ENCODE measurements at places on chromosomes 12 and 14. TPM values are rescaled to one million over a fixed set of nuclear protein-coding genes. Genes with fewer than 3 reads are reported as not detected.

DNA sequence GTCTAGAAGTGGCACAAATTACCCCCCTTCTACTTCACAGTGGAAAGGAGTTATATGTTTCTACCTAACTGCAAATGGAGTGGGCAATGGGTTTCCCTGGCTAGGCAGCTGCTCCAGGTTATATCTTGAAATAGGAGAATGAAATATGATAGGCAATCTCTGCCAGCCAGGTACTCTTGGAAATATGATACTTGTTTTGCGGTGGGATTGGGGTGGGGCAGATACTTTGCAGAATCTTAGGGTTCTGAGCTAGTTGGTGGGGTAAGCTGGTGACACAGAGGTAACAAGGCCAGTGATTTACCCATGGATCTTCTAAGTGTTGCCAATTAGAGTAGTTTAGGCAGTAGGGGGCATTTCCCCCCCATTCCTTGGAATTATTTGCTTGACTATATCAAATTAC, 140.1 kb downstream of the ATP23 start:
- peaks cover 10% of the 10 kb centered on the region for H3K27me3 ChIP-seq
- H3K4me3 ChIP-seq: no peak overlapping the region
- H3K36me3 ChIP-seq: no peaks in the 10 kb centered on the region
- no peak for DNase-seq
- no peak overlapping the region for H3K27ac ChIP-seq

DNA sequence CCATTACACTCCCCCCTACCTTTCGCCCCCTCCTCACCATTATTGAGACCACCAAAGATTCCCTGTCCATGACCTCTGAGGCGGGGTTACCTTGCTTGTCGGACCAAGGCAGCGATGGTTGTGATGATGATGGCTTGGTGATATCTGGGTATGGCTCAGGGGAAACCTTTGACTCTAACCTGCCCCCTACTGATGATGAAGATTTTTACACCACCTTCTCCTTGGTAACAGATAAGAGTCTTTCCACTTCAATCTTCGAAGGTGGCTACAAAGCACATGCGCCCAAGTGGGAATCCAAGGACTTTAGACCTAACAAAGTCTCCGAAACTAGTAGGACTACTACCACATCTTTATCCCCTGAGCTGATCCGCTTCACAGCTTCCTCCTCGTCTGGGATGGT, 350.2 kb downstream of the DIO2 start:
- H3K36me3 ChIP-seq: no peaks in the 10 kb centered on the region
- no peaks in the 10 kb centered on the region for H3K4me1 ChIP-seq
- no peaks in the 10 kb centered on the region for H3K27me3 ChIP-seq
- no peak overlapping the region for H3K27ac ChIP-seq
- DNase-seq: no peak
- H3K4me3 ChIP-seq: no peak overlapping the region

- H3K4me1 ChIP-seq: no peaks in the 10 kb centered on the region
- H3K4me3 ChIP-seq: no peak overlapping the region
- no peaks in the 10 kb centered on the region for H3K36me3 ChIP-seq
Observed at GRCh38 chr14:76420827-76421226, 44.9 kb downstream of the ESRRB start.

Gene ANO2
- total RNA-seq: not detected

- DNase-seq: no peak
- no peaks in the 10 kb centered on the region for H3K27me3 ChIP-seq
- peaks cover 3% of the 10 kb centered on the region for H3K36me3 ChIP-seq
- peaks cover 10% of the 10 kb centered on the region for H3K4me1 ChIP-seq
- H3K27ac ChIP-seq: no peak overlapping the region
- no peak overlapping the region for H3K4me3 ChIP-seq
Observed at GRCh38 chr12:124518051-124518932, 49.1 kb downstream of the NCOR2 start.

- no peak for DNase-seq
- no peak overlapping the region for H3K4me3 ChIP-seq
- H3K27ac ChIP-seq: no peak overlapping the region
- no peaks in the 10 kb centered on the region for H3K4me1 ChIP-seq
- peaks cover 29% of the 10 kb centered on the region for H3K36me3 ChIP-seq
- no peaks in the 10 kb centered on the region for H3K27me3 ChIP-seq
Observed at GRCh38 chr12:42426746-42427145, 100.8 kb downstream of the PPHLN1 start.

- no peaks in the 10 kb centered on the region for H3K27me3 ChIP-seq
- H3K4me1 ChIP-seq: peaks cover 6% of the 10 kb centered on the region
- DNase-seq: no peak
- no peak overlapping the region for H3K4me3 ChIP-seq
Observed at GRCh38 chr12:2681450-2682205, 113.1 kb upstream of the FKBP4 start.

Gene SPIC
- not detected for total RNA-seq

GRCh38 chr14:68014771-68015170, 195.2 kb downstream of the RAD51B start:
- DNase-seq: no peak
- H3K27me3 ChIP-seq: no peaks in the 10 kb centered on the region
- H3K36me3 ChIP-seq: no peaks in the 10 kb centered on the region
- H3K27ac ChIP-seq: no peak overlapping the region

GRCh38 chr12:103241184-103241583, 254.6 kb downstream of the C12orf42 start:
- DNase-seq: no peak
- H3K4me3 ChIP-seq: no peak overlapping the region

Gene P2RX2
- total RNA-seq: not detected

DNA sequence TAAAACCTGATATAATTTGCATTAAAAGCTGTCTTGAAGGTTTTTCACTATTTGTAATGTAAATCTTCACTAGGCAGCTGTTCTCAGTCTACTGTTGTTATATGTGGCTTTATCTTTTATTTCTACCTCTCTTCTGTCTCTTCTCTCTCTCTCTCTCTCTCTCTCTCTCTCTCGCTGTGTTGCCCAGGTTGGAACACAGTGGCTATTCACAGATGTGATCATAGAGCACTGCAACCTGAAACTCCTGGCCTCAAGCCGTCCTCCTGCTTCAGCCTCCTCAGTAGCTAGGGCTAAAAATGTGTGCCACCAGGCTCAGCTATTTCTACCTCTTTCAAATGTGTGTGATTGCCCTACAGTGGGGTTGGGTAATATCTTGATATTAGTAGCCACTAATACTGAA, 21.1 kb downstream of the FUT8 start:
- no peak for DNase-seq
- H3K4me1 ChIP-seq: peaks cover 53% of the 10 kb centered on the region
- H3K27ac ChIP-seq: peak overlapping the region; percentile 13
- H3K27me3 ChIP-seq: no peaks in the 10 kb centered on the region
- H3K36me3 ChIP-seq: peaks cover 56% of the 10 kb centered on the region

DNA sequence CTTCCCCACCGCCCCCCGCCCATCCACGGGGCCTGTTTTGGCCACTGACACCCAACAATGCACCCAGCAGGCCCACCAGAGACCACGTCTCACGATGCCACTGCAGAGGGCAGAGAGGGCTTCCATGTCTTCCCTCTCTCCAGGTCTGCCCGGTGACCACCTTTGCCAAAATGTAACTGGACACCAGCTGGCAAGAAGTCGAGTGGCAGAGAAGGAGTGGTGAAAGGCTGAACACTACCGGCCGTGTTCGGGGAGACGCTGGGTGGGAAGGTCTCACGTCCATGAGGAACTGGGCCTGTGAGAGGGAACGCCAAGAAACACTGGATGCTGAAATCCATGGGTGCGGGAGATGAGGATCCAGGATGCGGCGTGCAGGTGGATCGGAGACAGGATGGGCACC, 308.2 kb downstream of the ADGRD1 start:
- DNase-seq: no peak
- no peak overlapping the region for H3K4me3 ChIP-seq
- H3K36me3 ChIP-seq: no peaks in the 10 kb centered on the region
- H3K27me3 ChIP-seq: no peaks in the 10 kb centered on the region
- H3K4me1 ChIP-seq: no peaks in the 10 kb centered on the region

GRCh38 chr14:55245657-55246268, 25.5 kb upstream of the FBXO34 start:
- H3K27ac ChIP-seq: no peak overlapping the region
- H3K4me3 ChIP-seq: no peak overlapping the region
- H3K36me3 ChIP-seq: no peaks in the 10 kb centered on the region
- DNase-seq: peak; percentile 41

DNA sequence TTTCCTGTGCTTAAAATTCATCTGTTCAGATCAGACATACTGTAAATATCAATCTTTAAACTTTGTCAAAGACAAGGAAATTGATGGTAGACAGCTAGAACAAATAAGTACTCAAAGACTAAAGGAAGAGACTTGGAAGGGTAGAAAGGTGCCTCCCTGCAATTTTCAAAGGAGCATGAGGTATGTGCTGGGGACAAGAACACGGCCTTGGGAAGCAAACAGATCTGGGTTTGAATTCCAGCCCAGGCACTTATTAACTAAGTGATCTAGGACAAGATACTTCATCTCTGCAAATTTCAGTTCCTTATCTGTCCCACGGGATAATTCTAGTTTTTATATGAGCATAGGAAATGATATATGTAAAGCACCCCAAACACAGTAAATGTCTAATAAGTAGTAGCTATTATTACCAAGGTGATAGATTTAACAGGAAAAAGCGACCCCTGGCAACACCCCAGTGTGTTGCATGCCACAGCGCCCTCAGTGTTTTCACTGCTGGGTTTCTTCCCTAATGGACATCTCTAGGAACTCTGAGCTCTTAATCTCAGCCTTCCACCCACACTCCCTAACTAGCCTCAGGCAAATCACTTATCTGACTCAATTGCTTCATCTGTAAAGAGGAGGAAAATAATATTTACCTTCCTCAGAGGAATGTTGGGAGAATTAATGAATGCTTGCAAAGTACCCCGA, 44.7 kb upstream of the BMP4 start:
- H3K4me1 ChIP-seq: no peaks in the 10 kb centered on the region
- H3K4me3 ChIP-seq: no peak overlapping the region
- no peak for DNase-seq
- H3K27ac ChIP-seq: no peak overlapping the region
- no peaks in the 10 kb centered on the region for H3K36me3 ChIP-seq

Gene BCL11B
- total RNA-seq: 70.6 TPM

Gene SLC35E3
- 9.8 TPM for total RNA-seq

DNA sequence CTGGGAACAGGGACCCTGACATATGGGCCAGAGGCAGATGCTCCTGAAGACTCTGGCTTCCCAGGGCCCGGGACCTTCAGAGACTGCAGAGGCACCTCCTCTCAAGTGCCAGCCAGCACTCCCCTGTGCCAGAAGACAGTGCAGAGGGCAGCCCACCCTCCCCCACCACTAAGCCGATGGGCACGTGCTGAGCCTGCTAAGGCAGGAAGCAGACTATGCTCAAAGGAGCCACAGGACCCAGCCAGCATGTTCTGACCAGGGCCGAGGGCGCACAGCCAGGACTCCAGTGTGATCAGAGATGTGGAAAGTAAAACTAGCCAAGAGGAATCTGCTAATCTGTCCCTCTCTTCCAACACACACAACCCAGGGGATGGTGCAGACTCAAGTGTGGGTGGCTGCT, 29.8 kb downstream of the DIO3 start:
- DNase-seq: no peak
- H3K27me3 ChIP-seq: no peaks in the 10 kb centered on the region
- H3K36me3 ChIP-seq: peaks cover 8% of the 10 kb centered on the region

DNA sequence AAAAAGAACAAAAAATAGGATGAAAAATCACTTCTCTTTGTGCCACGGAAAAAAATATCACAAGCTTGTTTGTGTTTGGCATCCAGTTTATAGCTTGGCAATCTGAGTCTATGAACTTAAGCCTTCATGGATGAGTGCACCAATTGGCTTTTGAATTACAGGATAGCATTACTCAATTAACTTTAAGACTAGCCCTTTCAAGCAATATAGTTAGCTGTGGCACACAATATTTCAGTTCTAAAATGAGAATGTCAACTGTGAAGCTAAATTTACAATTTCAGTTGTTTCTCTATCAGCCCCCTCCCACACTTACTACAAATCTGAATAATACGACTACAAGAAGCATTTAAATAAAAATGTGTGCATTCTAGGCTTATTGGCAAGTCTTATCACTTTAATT, 8.3 kb downstream of the RERG start:
- H3K4me3 ChIP-seq: no peak overlapping the region
- H3K27me3 ChIP-seq: peaks cover 24% of the 10 kb centered on the region
- H3K36me3 ChIP-seq: no peaks in the 10 kb centered on the region

Gene PRB2
- not detected for total RNA-seq

GRCh38 chr12:68157380-68157779, 2.2 kb downstream of the IFNG start:
- H3K4me1 ChIP-seq: peaks cover 36% of the 10 kb centered on the region
- DNase-seq: no peak
- peaks cover 5% of the 10 kb centered on the region for H3K36me3 ChIP-seq
- H3K27ac ChIP-seq: peak overlapping the region; percentile 19
- no peaks in the 10 kb centered on the region for H3K27me3 ChIP-seq

DNA sequence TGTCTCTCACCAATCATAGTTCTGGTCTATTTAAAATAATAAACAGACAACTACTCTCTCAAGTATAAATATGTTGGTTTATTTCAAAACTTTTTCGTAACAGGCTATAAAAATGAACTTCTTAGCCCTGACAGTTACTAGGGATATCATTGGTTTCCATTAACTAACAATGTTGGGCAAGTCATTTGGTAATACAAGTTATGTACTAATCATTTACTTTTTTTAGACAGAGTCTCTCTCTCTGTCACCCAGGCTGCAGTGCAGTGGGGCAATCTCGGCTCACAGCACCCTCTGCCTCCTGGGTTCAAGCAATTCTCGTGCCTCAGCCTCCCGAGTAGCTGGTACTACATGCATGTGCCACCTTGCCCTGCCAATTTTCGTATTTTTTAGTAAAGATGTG, 14.6 kb upstream of the KANSL2 start:
- DNase-seq: no peak
- H3K27me3 ChIP-seq: no peaks in the 10 kb centered on the region
- no peak overlapping the region for H3K4me3 ChIP-seq
- no peak overlapping the region for H3K27ac ChIP-seq
- peaks cover 7% of the 10 kb centered on the region for H3K4me1 ChIP-seq

Gene NINJ2
- 8.0 TPM for total RNA-seq

- H3K27ac ChIP-seq: no peak overlapping the region
- H3K36me3 ChIP-seq: no peaks in the 10 kb centered on the region
- H3K27me3 ChIP-seq: no peaks in the 10 kb centered on the region
Observed at GRCh38 chr12:70730675-70731180, 93.5 kb upstream of the PTPRB start.

Gene CISTR
- total RNA-seq: not detected
